ENCODE measurements at places on chromosomes 2 and 18.

GRCh38 chr2:25443766-25444165 is 102.0 kb upstream of the DNMT3A start:
- no peak for DNase-seq

DNA sequence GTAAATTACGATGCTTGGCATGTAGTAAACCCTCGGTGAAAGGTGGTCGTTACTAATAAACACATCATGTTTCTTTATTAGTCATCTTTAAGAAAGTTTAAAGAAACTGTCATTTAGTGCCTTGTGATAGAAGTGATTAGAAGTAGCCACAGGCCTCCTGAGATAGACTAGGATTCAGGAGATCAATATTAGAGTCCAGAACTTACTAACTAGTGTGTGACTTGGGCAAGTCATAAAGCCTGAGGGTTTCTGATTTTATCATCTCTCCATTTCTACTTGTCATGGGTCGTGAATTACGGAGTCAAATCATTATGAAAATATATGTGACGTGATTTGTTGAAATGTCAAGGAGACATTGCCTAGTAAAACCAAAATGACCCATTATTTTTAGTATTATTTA is 6.7 kb downstream of the RPE start:
- no peak for DNase-seq

DNA sequence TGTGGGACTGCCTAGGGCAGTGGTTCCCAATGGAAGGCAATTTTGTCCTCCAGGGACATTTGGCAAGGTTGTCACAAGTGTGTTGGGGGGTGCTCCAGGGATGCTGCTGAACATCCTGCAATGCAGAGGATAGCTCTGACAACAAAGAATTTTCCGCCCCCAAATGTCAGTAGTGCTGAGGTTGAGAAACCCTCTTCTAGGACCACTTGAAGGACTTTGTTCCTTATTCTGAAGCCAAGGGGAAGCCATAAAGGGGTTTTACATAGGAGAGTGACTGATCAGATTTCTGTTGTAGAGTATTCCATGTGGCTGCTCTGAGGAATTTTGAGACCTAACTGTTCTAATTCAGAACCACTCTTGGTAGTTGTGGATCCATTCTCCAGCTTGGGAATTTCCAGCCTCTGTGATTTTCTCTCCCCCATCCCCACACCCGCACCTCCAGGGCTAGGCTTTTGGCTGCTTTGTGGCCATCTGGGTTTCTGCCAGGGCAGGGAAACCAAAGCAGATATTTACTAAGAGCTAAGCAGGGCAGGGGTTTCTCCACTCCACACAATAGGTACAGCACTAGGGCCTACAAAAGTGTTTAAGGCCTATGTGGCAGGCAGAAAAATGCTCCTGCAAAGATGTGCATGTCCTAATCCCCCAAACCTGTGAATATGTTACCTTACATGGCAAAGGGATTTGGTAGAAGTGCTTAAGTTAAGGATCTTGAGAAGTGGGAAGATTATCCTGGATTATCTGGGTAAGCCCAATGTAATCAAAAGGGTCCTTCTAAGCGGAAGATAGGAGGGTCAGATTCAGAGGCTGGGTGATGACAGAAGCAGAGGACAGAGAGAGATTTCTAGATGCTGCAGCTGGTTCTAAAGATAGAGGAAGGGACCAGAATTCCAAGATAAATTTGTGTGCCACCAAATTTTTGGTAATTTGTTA is 135.4 kb downstream of the TMEM17 start:
- DNase-seq: no peak

GRCh38 chr18:68623342-68623741 is 91.6 kb downstream of the TMX3 start:
- no peak for DNase-seq

DNA sequence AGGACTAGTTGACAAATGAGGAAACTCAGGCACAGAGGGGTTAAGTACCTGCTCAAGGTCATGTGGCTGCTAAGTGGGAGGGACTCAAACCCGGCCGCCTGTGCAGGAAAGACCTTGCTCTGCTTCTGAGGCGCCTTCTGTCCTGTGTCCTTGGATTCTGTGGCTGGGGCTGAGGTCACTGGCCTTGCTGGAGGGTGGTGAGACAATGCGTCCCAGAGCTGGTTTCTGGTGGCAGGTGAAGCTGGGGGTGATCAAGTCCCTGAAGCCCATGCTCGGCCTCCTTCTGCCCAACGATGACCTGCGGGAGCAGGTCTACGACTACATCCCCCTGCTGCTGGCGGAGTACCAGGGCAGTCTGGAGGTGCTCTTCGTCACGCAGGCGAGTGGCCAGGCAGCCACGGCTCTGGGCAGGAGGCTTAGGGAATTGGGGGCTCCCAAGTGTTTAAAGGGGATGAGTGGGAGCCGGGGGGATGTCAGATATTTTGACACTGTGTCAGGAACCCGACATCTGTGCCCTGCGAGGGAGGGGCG is 16.1 kb downstream of the MROH2A start:
- no peak for DNase-seq

DNA sequence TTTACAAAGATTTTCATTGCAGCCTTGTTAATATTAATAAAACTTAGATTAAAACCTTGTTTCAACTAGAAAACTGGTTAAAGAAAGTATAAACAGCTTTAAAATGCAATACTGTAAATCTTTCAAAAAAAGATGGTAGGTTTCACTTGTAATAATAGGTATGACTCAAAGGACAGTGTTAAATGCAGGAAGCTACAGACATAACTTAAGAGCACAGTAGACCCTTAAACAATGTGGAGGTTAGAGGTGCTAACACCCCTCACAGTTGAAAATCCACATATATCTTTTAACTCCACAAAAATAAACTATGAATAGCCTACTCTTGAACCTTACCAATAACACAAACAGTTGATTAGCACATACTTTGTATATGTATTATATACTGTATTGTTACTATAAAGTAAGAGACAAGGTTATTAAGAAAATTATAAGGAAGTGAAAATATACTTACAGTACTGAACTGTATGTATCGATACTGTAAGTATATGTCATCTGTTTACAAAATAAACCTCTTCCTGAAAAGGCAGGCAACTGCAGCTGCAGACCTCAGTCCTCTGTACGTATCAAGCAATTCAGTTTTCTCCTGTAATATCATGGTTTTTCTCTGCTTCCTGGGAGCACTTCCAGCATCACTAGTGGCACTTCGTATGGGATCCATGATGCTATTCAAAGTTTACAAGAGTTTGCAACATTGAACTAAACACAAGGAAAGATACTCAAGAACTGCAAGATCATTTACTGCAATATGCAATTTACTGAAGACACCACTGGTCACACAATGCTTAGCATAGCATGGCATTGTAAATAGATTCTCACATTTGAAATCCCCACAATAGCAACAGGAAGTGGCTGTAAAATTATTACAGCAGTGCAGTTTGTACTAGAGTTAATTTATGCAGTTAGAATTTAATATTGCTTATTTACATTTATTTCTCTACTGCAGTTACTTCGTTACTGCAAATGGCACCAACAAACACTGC is 610.5 kb upstream of the LRRTM4 start:
- DNase-seq: no peak

- no peak for DNase-seq
Observed at GRCh38 chr2:6833300-6833604, 32.5 kb downstream of the CMPK2 start.

DNA sequence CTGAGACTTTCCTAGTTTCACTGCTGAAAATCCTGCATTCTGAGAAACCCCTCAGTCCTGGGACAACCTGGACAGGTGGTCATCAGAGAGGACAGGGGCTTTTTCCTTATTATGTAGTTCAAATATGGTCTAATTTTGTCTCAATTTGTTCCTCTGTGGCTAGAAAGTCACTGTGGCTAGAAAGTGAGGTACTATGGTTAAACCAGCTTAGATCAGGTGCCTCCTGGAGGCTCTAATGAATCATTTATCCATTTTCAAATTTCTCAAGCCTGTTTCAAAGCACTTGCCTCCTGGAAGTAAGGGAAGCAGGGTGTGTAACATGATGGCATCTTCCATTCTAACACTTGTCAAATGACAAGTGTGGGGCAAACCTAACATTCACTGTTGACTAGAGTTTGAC is 326.8 kb downstream of the PIK3C3 start:
- no peak for DNase-seq

DNA sequence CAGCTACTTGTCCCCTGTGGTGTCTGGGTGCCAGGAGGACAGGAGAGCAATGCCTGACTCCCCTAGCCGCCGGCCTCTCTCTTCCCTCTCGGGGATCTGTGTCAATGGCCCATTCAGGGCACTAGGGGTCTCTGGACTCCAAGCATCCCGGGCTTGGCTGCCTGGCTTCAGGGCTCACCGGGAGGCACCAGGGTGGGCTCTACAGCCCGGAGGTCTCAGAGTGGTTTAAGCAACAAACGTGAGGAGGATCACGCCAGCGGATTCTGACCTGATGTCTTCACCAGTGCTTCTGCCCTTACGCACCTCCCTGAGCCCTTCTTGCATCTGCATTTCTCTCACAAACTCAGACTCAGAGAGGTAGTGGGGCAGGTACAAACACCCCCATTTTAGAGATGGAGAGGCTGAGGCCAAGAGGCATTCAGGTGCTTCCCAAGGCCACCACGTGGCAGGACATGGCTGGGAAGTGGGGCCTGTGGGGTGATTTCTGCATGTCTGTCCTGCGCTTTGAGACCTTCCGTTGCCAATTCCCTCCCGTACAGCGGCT is 243.0 kb downstream of the CELF4 start:
- no peak for DNase-seq

DNA sequence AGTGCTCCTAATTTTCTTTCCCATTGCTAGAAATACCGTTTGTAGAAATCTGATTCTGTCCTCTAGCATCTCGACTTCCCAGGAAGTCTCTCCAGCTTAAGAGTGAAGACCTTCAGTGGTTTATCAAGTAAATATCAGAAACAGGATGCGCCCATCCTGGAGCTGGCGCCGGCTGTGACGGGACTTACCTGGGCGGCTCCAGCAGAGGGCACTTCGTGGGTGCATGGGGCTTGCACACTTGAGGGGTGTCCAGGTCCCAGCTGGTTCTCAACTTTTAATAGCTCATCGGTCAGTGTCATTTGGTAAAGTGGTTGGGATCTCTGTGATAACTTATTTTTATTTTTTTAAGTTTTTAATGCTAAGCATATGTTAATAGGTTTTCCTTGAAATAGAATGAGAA is 167.0 kb upstream of the TPO start:
- no peak for DNase-seq

- no peak for DNase-seq
Observed at GRCh38 chr2:24857746-24858145, 62.3 kb downstream of the ADCY3 start.

DNA sequence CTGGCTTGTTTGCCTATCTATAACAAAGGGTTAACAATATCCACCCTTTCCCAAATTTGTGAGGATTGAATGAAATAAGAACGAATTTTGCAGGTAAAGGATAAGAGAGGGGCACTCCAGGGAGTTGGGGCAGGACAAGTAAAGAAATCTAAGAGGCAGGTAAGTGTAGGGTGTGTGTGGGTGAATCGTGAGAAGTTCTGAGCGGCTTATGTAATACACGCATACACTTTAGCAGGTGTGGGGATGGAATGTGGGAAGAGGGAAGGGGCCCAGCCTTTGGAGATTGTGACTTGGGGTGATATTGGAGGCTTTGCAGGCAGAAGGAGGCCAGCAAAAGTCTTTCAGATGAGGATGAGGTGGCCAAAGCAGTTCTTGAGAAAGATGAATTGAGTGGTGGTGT is 83.2 kb upstream of the AQP4 start:
- DNase-seq: no peak

- DNase-seq: no peak
Observed at GRCh38 chr2:238097201-238097987, 2.7 kb upstream of the ESPNL start.

DNA sequence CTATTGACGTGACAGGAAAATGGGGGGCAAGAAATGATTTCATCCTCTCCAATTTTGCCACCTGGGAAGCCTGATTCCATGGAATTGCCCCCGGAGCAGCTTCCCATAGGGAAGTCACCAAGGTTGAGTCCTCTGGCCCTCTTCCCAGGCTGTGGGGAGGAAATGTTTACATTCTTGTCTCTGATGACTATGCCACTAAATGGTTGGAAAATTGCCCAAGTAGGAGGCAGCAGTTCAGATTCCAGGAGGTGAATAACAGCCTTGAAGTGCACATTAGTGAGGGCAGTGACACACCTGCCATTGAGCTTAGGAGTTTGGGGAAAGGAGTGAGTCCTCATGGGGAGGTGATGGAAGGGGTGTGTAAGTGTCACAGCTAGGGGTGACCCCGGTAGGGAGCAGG is 449.2 kb upstream of the DCC start:
- no peak for DNase-seq

GRCh38 chr2:238042849-238043584 is 17.8 kb upstream of the SCLY start:
- DNase-seq: no peak

GRCh38 chr18:41458376-41458775 is 496.7 kb upstream of the PIK3C3 start:
- DNase-seq: no peak

DNA sequence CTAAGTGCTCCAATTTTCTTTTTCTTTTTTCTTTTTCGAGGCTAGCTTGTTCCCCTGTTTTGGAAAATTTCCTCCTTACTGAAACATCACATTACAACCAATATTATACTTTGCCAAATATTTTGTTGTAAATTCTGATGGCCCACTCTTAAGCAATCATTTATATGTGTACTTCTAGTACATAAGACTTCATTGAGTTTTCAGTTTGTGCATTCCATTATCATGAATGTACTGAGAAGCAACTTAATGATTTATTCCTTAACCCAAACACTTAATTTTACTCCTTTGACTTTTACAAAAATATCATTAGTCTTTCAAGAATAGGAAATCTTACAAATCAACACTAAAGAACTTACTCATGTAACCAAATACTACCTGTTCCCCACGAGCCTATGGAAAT is 242.4 kb downstream of the ARHGAP15 start:
- no peak for DNase-seq

- no peak for DNase-seq
Observed at GRCh38 chr2:152823905-152824304, 105.5 kb downstream of the ARL6IP6 start.

DNA sequence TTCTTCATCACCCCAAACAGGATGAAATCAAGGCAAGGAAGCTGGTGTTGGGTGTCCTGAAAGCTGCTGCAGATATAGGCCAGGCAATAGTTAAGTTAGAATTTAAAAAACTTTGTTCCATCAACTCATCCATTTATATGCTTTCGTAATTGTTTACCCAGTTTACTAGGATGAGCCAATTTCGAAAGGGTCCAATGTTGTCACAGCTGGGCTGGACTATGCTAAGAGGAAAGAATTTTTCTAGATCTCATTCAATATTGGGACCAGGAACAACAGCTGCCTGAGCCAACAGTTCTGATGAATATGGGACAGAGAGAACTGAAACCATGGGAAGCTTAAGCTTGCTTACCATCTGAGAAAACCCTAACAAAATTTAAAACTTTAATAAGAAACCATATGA is 21.6 kb upstream of the SP3 start:
- DNase-seq: no peak

Data from activated T-helper 1 cell treated with anti-CD3 and anti-CD28 coated beads, Interleukin-2, amount 50 U/mL, for 16 hours (primary cell).